ENCODE measurements at places on chromosomes 3 and 15. TPM values are rescaled to one million over a fixed set of nuclear protein-coding genes. Genes with fewer than 3 reads are reported as not detected.

SH2D7 gene
- total RNA-seq = not detected

OTOL1 gene
- total RNA-seq = not detected

PLA2G4D gene
- total RNA-seq = not detected

MEIS2 gene
- total RNA-seq = 9.8 TPM

PLA2G4E gene
- not detected for total RNA-seq

CADM2 gene
- 0.23 TPM for total RNA-seq

LMAN1L gene
- not detected for total RNA-seq

HRH1 gene
- 9.7 TPM for total RNA-seq

CSPG5 gene
- 1.2 TPM for total RNA-seq

GOLGA8T gene
- 1.6 TPM for total RNA-seq

ANP32A gene
- total RNA-seq = 289 TPM

TMEM39A gene
- total RNA-seq = 28.4 TPM

GJD2 gene
- total RNA-seq = not detected

PRRT3 gene
- 1.5 TPM for total RNA-seq

LYZL4 gene
- total RNA-seq = not detected

Measured in A549 treated with CpdA at 1 μM for 4 hours (cell line).